Stimulated activated CD4-positive, alpha-beta T cell treated with anti-CD3 and anti-CD28 coated beads, Interleukin-1b, Interleukin-23, amount 100 ng/mL, for 24 hours (primary cell): ENCODE measurements at places on chromosomes 7 and 10.

DNA sequence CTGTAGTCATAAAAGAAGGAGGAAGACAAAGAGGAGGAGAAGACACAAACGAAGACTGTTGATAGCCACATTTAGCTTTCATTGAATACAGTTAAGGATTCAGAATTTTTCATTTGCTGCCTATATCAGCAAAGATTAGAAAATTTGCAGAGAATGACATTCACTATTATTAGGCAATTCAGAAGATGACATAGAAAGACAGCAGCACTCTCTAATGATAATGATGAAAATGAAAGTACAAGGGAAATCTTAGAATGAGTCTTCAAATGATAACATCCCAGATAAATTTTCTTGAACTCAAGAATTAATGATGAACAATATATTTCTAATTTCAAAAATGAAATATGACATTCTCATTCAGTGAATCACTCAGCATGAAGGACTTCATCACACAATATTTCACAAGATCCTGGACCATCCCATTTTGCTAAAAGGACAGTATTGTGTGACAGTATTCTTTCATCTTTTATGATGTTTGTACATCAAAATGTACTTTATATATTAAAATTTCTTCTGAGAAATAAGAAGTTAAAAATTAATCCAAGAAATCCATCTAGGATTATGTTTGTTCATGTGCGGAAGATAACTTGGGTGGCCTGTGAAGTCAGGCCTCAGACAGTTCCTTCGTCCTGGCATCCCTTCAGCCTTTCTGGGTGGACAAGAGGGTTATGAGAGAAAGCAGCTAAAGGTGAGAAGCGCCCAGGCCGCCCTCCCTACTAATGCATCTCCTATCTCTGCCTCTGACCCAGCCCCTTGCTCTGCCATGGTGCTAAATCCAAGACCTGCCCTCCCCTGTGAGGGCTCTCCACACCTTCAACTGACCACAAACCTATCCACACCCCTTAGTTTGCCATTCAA is 47.4 kb upstream of the CAMK2B start:
- no peak for DNase-seq

- no peak for DNase-seq
These were observed 109.1 kb upstream of the TNRC18 start for GRCh38 chr7:5532536-5533335.

- no peak for DNase-seq
These were observed 123.5 kb downstream of the SORBS1 start for GRCh38 chr10:95437669-95438068.

- DNase-seq: no peak
These were observed 128.9 kb downstream of the ADARB2 start for GRCh38 chr10:1608408-1608807.

- peak; percentile 34 for DNase-seq
These were observed 166.3 kb downstream of the NEURL1 start for GRCh38 chr10:103659674-103660363.

DNA sequence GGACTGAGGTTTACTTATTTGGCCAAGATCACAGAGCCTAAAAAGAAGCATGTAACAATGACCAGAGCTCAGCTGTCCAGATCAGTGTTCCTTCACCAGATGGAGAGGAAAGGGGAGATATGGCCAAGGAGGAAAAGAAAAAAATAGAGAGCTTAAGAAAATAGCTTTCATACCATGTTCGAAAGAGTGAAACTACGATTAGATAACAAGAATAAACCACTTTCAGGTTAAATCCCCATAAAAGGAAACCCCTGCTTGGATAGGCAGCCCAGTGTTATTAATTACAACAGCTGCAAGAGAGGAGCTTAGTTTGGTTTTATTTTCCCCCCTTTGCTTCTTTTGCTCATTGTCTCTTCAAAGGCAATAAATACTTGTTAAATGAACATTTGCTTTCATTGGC is 160.8 kb downstream of the ZNF438 start:
- no peak for DNase-seq

GRCh38 chr10:12181065-12181775 is 14.5 kb downstream of the NUDT5 start:
- no peak for DNase-seq
